B cell (primary cell): ENCODE measurements at places on chromosomes 4 and X.

- H3K27ac ChIP-seq: no peak overlapping the region
- no peaks in the 10 kb centered on the region for H3K4me1 ChIP-seq
- no peaks in the 10 kb centered on the region for H3K27me3 ChIP-seq
These were observed 23.7 kb upstream of the NUDT6 start for GRCh38 chr4:122946142-122946541.

DNA sequence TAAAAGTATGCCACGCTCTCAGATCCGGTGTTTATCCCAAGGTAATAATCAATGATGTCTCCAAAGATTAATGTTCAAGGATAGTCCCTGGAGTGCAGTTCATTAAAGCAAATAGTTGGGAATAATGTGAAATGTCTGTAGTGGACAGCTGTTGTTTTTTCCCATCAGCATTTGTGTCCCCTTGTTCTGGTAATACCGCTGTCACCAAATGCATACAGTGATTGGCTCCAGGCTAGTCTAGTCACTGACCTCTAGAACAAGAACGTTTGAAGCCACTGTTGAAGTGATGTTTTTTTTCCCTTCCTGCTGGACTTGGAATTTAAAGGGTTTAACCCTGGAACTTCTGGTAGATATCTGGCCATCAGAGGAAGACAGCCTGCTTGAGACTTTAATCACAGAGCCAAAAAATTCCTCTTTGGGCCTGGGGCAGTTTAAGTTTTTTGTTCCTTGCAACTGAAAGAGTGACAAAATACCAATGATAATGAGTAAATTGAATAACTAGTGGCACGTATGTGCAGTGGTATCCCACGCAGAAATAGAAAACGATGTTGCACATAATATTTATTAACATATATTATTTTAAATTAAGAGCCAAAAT lies 30.6 kb downstream of the HSD17B11 start:
- no peak for DNase-seq
- no peaks in the 10 kb centered on the region for H3K27me3 ChIP-seq
- H3K27ac ChIP-seq: no peak overlapping the region
- H3K4me1 ChIP-seq: no peaks in the 10 kb centered on the region

DNA sequence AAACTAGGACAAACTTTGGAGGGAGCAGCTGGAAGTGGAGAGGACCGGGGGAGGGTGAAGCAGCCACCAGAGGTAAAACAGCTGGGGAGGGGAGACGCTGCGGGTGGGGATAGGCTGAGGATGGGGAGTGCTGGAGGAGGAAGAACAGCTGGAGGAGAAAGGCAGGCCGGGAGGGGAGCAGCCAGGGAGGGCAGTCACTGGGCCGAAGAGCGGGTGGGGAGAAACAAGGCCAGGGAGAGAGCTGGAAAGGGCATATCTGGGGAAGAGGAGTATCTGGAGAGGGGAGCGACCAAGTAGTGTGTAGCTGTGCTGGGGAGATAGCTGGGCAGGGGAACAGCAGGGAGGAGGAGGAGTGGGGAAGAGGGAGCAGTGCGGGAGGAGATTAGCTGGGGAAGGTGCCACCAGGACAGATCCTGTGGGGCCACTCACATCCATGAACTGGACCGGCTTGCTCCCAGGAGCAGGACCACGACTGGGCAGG lies 2.7 kb downstream of the SLC38A5 start:
- H3K27ac ChIP-seq: no peak overlapping the region
- no peak for DNase-seq

- no peaks in the 10 kb centered on the region for H3K27me3 ChIP-seq
- H3K36me3 ChIP-seq: no peaks in the 10 kb centered on the region
- peak overlapping the region; percentile 42 for H3K4me3 ChIP-seq
- H3K4me1 ChIP-seq: peaks cover 63% of the 10 kb centered on the region
These were observed 17.1 kb upstream of the C1QTNF7 start for GRCh38 chr4:15410750-15411149.

DNA sequence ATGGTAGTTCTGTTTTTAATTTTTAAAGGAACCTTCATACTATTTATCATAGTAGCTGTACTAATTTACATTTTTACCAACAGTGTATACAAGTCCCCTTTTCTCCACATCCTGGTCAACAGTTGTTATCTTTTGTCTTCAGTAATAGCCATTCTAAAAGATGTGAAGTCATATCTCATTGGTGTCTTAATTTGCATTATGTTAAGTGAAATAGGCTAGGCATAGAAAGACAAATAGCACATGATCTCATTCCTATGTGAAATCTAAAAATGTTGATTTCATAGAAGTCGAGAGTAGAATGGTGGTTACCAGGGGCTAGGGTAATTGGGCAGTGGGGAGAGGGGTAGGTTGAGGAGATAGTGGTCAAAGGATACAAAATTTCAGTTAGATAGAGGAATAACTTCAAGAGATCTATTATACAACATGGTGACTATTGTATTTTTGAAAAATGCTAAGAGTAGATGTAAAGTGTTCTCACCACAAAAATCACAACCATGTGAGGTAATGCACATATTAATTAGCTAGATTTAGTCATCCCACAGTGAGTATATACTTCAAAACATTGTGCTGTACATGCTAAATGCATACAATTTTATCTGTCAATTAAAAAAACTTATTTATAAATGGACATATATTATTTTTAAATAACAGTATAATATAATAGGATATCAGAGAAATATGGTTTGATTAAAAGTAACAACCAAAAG lies 58.9 kb downstream of the DIAPH2 start:
- H3K27me3 ChIP-seq: no peaks in the 10 kb centered on the region
- H3K4me1 ChIP-seq: no peaks in the 10 kb centered on the region
- H3K27ac ChIP-seq: no peak overlapping the region
- no peaks in the 10 kb centered on the region for H3K36me3 ChIP-seq
- no peak overlapping the region for H3K4me3 ChIP-seq

- H3K36me3 ChIP-seq: no peaks in the 10 kb centered on the region
- no peak overlapping the region for H3K4me3 ChIP-seq
- H3K27me3 ChIP-seq: no peaks in the 10 kb centered on the region
- H3K4me1 ChIP-seq: no peaks in the 10 kb centered on the region
- DNase-seq: no peak
- H3K27ac ChIP-seq: no peak overlapping the region
These were observed 258.5 kb upstream of the FSTL5 start for GRCh38 chr4:162422312-162422711.

GRCh38 chr4:189293459-189293858 lies 647.2 kb upstream of the FRG1 start:
- no peaks in the 10 kb centered on the region for H3K27me3 ChIP-seq
- H3K36me3 ChIP-seq: no peaks in the 10 kb centered on the region
- no peak for DNase-seq
- no peak overlapping the region for H3K4me3 ChIP-seq

DNA sequence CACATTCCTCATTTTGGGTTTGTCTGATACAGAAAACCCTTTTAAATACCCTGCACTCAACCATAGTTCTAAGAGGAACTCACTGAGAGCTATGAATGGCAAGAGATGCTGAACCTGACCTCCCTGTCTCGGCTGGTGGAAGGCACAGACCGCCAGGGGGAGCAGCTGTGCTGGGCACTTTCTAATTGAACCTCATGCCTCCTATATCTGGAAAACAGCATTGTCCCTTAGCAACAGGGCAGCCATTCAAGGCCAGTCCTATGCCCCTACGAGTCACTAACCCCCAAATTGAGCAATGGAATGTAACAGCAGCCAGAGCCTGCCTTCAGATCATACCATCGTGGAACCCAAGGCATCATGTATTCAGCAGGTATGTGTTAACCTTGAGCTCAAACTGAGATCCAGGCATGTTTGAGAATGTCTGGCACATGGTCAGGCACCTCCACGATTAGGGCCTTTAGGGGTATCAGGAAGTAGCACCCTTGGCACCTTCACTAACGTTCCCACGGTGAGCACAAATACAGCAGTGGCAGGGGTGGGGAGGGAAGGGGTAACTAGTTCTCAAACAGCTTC lies 5.1 kb downstream of the USP27X start:
- H3K27me3 ChIP-seq: no peaks in the 10 kb centered on the region
- DNase-seq: peak; percentile 56

GRCh38 chrX:140057001-140057411 lies 91.7 kb upstream of the CXorf66 start:
- no peaks in the 10 kb centered on the region for H3K4me1 ChIP-seq
- peak; percentile 44 for DNase-seq
- no peaks in the 10 kb centered on the region for H3K27me3 ChIP-seq

- no peaks in the 10 kb centered on the region for H3K4me1 ChIP-seq
- H3K36me3 ChIP-seq: no peaks in the 10 kb centered on the region
- DNase-seq: no peak
- no peak overlapping the region for H3K4me3 ChIP-seq
These were observed 59.4 kb downstream of the WDR17 start for GRCh38 chr4:176125063-176125462.

DNA sequence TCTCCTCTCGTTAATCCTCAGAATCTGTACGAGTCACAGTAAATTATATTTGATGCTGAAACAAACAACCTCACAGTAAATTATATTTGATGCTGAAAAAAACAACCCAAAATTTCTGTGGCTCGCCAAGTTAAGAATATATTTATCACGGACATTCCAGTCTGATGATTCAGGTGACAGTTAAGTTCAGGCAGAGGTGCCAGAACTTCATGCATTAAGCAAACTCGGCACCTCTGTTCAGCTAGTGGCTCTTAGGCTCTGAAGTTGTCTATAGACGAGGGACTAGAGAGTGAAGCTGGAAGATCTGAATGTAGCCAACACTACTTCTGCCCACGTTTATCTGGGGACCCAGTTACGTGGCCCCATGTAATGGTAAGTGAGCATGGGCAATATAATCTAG lies 132.2 kb upstream of the AGA start:
- H3K36me3 ChIP-seq: no peaks in the 10 kb centered on the region
- H3K4me1 ChIP-seq: no peaks in the 10 kb centered on the region
- H3K27me3 ChIP-seq: no peaks in the 10 kb centered on the region
- DNase-seq: no peak
- H3K4me3 ChIP-seq: no peak overlapping the region
- no peak overlapping the region for H3K27ac ChIP-seq

DNA sequence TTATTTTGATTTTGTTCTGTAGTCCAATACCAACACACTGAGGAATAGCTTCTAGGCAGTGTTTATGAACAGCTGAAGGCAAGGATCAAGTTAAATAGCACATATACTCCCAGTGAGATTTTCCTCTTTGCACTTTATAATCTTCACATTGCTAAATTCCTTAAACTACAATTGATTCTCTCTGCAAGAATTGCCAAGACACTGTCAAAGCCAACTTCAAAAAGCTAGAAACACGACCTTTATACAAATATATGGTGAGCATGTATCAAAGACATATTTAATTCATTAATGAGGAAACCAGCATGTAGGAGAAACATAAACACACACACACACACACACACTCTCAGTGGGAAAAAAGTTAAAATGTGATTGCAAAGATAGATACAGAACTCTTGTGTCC lies 86.4 kb upstream of the FAM9C start:
- H3K27ac ChIP-seq: no peak overlapping the region
- DNase-seq: no peak
- no peak overlapping the region for H3K4me3 ChIP-seq
- no peaks in the 10 kb centered on the region for H3K36me3 ChIP-seq
- H3K4me1 ChIP-seq: no peaks in the 10 kb centered on the region

DNA sequence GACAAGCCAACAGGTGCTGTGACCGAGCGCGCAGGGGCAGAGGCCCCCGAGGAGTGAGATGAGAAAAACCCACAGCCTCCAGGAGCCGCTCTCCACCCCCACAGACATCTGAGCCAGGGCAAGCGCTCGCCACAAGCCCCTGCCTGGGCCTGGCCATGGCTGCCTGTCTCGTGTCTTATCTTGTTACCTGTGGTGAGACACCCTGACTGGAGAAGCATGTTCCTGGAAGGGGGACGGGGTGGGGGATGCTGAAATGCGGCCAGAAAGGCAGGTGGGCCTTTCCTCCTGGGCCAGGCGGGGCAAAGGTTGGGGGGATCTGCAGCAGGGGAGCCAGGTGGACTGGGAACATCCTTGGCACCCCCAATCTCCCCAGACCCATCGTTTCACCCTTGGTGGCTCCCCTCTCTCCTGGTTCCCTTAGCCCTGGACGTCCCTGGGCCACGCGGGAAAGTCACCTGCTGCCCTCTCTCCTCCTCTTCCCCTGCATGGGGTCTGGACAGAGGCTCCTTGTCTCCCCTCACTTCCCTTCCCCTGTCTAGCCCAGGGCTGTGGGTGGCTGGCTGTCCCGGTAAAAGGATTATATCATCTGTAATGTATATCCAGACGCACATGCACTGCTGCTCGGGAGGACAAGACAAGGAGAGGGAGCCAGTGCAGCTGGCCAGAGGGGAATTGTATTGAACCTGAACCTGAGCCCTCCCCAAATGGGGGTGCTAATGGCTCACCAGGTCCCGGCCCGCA lies 8.4 kb upstream of the DUSP9 start:
- H3K4me1 ChIP-seq: peaks cover 17% of the 10 kb centered on the region
- H3K36me3 ChIP-seq: no peaks in the 10 kb centered on the region
- no peak overlapping the region for H3K4me3 ChIP-seq
- H3K27me3 ChIP-seq: peaks cover 12% of the 10 kb centered on the region
- H3K27ac ChIP-seq: no peak overlapping the region
- DNase-seq: no peak

DNA sequence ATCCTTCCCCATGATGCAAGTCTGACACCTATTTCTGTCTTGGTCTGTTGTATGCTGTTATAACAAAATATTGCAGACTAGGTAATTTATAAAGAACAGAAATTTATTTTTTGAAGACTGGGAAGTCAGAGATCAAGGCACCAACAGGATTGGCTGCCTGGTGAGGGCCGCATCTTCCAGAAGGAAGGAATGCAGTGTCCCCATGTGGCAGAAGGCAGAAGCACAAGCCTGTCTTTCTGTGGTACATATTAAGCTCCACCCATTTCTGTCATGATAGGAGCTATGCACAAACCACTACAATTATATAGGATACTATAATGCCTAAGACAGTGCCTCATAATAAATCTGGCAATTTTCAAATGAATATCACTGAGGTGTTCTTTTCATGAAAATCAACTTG lies 502.3 kb upstream of the DIAPH2 start:
- H3K36me3 ChIP-seq: no peaks in the 10 kb centered on the region
- no peak overlapping the region for H3K27ac ChIP-seq
- H3K27me3 ChIP-seq: no peaks in the 10 kb centered on the region
- no peaks in the 10 kb centered on the region for H3K4me1 ChIP-seq
- no peak overlapping the region for H3K4me3 ChIP-seq

DNA sequence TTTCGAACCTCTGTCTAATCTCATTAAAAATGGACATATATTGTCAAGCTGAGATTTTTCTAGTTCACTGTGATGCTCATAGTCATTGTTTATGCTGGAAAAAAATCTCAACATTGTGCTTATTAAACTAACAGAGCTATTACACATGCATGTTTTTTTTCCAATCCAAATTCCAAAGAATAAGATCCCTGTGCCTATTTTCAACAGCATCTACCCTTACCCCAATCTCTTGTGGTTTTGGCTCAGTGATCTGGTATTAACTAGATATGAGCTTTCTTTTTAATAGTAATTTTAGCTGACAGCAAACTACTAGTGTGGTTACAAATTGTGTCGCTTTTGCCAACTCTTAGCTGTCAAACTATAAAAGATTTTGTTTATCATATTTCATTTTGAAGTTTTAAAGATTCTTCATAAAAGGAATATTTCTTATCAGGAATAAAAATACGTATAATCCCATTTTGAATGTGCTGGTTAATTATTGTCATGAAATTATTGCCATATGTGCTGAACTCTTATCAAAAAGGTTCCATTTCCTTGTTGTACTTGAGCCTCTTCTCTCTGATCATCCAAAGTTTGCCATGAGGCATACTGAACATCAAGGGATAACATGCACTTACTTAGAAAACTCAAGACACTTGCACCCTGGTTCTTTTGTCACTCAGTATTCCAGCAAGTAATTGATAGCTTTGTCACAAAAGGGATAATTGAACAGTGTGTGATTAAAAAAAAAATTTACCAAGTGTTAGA lies 241.2 kb downstream of the ARHGAP24 start:
- H3K27ac ChIP-seq: peak overlapping the region; percentile 49
- H3K36me3 ChIP-seq: no peaks in the 10 kb centered on the region
- no peak overlapping the region for H3K4me3 ChIP-seq

- H3K4me1 ChIP-seq: no peaks in the 10 kb centered on the region
- H3K36me3 ChIP-seq: no peaks in the 10 kb centered on the region
- no peak for DNase-seq
These were observed 230.0 kb upstream of the NWD2 start for GRCh38 chr4:37014584-37014983.
